AG09319 (cell line): ENCODE measurements at places on chromosomes 3 and 15.

DNA sequence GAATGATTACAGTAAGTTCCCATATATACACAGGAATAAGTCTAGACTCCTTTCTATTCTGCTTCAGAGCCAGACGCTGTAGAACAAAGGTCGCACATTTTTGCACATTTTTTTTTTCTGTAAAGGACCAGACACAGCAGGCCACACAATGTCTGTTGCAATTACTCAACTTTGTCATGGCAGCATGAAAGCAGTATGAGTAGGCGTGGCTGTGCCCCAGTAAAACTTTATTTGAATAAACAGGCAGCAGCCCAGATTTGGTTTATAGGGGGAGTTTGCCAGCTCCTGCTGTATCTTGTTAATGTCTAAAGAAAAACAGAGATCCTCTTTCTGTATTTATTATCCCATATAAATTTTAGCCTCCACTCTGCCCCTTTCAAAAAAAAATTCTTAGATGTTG lies 708.3 kb downstream of the FHIT start:
- DNase-seq, result no peak

GRCh38 chr3:110758208-110758607 lies 313.4 kb upstream of the NECTIN3 start:
- no peak for DNase-seq

DNA sequence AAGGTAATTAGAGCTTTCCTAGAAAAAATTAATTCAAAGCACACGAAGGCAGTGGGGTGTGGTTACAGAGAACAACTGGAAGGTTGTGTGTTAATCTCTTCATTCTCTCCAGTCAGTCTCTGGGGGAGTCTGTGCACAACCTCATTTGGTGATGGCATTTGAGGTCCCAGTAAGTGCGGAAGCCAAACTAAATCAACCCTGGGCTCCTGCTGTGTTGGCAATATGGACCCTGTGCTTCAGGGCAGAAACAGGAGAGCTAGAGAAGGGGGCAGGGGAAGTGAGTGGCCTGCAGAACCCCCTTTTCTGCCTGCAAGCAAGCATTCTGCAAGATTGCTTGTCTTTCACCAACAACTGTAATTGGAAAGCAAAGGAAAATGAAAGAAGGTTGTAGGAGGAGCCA lies 195.9 kb upstream of the ST8SIA2 start:
- DNase-seq, result no peak

DNA sequence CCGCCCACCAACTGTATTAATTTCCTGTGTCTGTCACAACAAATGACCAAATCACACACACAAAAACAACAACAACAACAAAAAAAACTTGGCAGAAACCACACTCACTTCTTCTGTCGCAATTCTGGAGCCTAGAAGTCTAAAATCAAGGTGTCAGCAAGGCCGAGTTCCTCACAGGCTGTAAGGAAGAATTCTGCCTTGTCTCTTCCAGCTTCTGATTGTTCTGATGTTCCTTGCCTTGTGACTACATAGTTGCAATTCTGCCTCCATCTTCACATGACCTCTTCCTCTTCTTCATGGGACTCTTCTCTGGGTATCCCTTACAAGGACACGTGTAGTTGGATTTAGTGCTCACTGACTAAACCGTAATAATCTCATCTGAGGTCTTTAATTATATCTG lies 61.4 kb downstream of the IL12A start:
- DNase-seq, result no peak

DNA sequence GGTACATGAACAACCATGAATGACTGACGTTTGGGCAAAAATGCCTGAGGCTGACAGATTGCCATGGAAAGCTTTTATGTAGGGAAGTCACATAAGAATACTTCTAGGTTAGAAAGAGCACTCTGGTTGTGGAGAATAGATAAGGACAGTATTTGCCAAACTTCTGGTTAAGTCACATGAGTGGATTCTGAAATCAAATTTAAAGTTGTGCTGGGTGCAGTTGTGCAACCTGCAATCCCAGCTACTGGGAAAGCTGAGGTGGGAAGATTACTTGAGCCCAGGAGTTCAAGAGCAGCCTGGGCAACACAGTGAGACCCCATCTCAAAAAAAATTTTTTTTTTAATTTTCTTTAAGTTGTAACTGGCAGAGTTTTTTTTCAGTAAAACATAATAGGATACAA lies 7.2 kb upstream of the ZNF148 start:
- DNase-seq, result no peak

GRCh38 chr15:85124173-85124572 lies 142.5 kb downstream of the PDE8A start:
- DNase-seq, result no peak
